ENCODE measurements at places on chromosomes 2 and 18.

GRCh38 chr2:176392744-176393414, 123.6 kb downstream of the MTX2 start:
- no peak for DNase-seq

DNA sequence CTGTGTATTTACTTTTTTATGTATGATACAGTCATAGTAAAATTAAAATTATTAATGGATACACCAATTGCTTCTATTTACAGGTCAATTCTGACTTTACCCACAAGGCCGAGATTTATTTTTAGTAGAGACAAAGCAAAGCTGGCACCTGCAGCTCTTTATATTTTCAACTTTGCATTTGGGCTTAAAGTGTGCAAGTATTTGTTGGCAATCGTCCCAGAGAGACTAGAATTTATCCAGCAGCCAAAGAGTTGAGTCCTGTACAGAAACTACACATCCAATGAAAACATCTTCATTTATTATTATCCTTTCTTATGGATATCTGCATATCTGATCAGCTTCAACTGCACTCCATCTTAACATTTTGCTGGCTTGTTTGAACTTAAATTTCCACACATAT, 485.6 kb downstream of the SOX11 start:
- no peak for DNase-seq

GRCh38 chr2:220660277-220661145, 911.6 kb downstream of the EPHA4 start:
- DNase-seq, result no peak

DNA sequence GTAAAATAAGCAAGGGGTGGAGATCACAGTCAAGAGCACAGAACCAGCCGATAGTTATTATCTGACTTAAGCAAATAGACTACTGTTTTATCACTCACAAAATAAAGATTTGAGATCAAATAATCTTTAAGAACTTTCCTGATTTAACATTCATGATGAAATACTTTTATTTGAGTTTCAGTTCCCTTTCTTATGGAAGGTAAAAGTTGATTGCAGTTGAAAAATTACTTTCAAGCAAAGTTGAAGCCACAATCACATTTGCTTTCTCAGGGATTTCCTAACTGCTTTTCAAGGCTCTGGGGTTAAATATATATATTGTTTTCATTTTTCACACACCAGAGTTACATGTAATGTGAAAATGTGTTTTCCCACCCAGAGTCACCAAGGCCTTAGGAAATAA, 599.5 kb downstream of the KCNJ3 start:
- no peak for DNase-seq

DNA sequence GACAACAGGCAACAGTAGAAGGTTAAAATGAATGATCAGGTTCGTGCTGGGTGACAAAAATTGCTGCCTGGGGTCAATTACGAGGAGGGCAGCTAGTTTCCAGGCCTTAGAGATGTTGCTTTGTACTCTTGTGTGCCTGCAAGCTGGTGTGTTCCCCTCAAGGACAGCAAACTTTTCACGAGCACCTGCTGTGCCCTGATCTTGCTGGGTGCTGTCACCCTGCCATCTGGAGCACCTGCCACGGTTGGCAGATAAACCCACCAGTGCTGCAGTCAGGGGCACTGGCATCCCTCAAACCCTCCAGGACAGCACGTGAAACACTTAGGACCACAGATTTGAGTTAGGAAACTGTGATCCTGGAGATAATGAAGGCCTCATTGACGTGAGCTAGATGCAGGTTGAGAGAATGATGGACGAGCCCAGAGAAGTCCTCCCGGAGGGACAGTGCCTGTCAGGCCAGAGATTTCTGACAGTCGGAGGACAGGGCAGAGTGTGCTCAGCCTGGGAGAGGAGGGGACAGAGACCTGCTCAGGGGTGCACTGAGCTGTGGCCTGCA, 104.3 kb upstream of the RAB12 start:
- DNase-seq, result no peak

- DNase-seq, result no peak
Observed at GRCh38 chr2:199018826-199019225, 438.9 kb downstream of the SATB2 start.

DNA sequence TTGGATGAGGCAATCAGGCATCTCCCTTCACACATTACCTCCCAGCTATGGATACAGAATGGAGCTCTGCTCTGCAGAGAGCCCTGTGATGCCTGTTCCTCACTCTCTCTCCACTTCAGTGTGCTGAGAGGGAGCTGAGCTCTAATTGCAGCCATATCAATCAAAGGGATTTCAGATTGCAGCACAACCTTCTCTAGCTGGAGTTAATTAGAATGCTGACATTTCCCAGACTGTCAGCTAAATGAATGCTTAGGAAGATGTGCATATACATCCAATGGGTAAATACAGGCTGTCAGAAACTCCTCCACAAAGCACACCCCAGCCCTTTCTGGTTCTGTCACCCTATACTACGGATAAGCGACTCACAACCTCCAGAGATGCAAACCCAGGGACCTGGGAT, 402.6 kb downstream of the EIPR1 start:
- DNase-seq, result no peak

- DNase-seq, result no peak
Observed at GRCh38 chr2:53484531-53484930, 283.1 kb upstream of the CHAC2 start.

GRCh38 chr18:76572518-76573247, 77.6 kb upstream of the ZNF516 start:
- DNase-seq, result peak; percentile 43

All from islet precursor cell (in vitro differentiated cells).